ENCODE measurements at places on chromosomes 11 and 22.

DNA sequence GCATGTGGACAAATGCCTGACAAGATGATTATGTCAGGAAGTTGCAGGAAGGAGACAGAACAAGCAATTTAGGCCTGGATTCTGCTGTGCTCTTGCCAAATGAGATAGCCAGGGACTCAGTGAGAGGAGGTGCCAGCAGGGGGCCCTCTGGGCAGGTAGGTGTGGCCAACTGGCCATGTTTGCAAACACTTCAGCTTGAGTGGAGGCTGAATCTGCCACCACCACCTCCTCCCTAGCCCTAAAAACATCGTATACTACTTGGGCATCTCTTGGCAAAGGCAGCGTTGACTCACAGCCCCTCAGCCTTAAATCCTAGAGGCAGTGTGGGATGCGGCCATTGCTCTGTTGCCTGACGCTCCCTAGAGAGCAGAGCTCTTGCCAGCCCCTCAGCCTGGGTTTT, 95.1 kb upstream of the PLET1 start:
- no peak for DNase-seq

GRCh38 chr11:109309153-109309552, 112.8 kb upstream of the C11orf87 start:
- DNase-seq, result no peak

- DNase-seq, result peak; percentile 77
Measured at GRCh38 chr11:360326-361280, 8.7 kb upstream of the B4GALNT4 start.

- no peak for DNase-seq
Measured at GRCh38 chr11:129595038-129595962, 219.7 kb downstream of the BARX2 start.

- no peak for DNase-seq
Measured at GRCh38 chr11:65927904-65928397, 8.7 kb downstream of the DRAP1 start.

Measured in suprapubic skin (tissue), 4 donors.